ENCODE measurements at places on chromosomes 12 and 14.

GRCh38 chr12:51437431-51437830, 12.8 kb downstream of the SLC4A8 start:
- DNase-seq, result no peak

DNA sequence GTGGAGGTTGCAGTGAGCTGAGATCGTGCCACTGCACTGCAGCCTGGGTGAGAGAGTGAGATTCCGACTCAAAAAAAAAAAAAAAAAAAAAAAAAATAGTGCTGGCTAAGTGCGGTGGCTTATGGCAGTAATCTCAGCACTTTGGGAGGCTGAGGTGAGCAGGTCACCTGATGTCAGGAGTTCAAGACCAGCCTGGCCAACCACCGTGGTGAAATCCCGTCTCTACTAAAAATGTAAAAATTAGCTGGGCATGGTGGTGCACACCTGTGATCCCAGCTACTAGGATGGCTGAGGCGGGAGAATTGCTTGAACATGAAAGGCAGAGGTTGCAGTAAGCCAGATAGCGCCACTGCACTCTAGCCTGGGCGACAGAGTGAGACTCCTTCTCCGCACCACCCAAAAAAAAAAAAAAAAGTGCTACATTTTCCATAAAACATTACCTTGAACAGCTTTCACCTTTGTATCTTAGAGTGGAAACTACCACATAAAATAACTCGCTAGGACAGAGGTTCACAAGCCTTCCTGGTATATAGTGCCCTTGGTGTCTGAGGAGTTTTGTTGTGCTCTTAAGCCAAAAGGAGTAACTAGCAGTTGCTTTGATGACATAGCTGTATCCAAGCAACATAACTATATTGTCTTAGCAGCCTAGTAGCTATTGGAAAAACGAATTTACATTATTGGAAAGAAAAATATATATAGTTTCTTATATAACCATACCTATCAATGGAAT, 11.1 kb downstream of the PTGES3 start:
- DNase-seq, result no peak

GRCh38 chr12:117051380-117051779, 47.8 kb downstream of the TESC start:
- no peak for DNase-seq

- DNase-seq, result no peak
These were observed at the start of gene CLEC14A for GRCh38 chr14:38255673-38256532. TSS of gene CLEC14A (minus strand) at chr14:38256093. CDS start at chr14:38256022, 71 bp downstream.

- DNase-seq, result no peak
These were observed 86.5 kb downstream of the DAAM1 start for GRCh38 chr14:59274991-59275391.

DNA sequence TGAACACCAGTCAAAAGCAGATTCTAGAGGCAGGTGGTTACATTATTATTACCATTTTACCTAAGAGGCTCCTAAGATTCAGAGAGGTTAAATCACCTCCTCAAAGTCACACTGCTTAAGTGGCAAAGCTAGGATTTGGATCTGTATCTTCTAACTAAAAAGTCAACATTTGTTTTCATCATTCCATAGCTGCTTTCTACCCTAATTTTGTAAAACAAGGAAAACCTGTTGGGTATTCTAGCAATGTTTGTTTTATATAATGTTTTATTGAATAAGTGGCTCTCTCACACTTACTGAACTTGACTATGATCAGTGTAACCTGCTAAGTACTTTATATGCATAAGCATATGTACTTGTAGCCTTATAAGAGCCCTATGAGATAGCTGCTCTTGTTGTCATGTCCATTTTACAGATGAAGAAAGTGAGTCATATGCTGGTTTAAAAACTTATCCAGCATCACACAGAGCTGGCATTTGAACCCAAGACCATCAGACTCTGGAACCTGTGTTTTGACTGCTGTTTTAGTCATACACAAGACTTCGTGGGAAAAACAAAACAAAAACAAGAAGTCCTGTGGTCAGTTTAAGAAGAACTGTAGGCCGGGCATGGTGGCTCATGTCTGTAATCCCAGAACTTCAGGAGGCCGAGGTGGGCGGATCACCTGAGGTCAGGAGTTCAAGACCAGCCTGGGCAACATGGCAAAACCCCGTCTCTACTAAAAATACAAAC, 31.7 kb upstream of the EVL start:
- DNase-seq, result no peak

DNA sequence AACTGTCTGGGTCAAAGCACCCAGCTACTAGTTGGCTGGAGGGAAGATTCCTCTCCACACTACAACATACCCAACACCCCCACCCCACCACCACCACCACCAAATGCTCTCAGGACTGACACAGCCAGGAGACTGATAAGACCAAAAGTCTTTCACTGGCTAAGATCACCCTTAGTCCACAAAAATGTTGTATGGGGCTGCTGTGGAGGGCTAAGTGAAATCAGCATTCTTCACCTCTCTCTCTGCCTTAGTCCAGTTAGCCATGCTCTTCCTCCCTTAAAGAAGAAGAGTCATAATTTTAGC, 106.2 kb downstream of the NUAK1 start:
- DNase-seq, result no peak

- no peak for DNase-seq
These were observed 164.9 kb downstream of the DYRK2 start for GRCh38 chr12:67813456-67813904.

DNA sequence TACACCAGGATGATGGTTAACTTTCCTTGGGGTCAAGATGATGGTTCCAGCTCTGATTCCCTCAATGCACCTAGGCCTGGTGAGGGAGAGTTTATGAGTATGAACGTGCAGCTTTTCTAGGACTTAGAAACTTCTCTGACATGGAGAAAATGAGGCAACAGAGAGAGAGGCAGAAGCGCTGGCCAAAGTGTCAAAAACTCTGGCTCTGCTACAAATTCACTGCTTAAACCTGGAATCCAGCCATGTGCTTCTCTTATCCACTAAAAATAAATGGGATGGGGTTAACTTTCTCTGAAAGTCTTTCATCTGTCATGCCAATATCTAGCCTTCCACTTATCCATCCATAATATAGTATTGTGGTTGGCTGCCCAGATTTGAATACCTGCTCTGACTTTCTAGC, 568.7 kb downstream of the MED13L start:
- no peak for DNase-seq

GRCh38 chr14:89767861-89768268, 186.7 kb downstream of the EFCAB11 start:
- peak; percentile 28 for DNase-seq

DNA sequence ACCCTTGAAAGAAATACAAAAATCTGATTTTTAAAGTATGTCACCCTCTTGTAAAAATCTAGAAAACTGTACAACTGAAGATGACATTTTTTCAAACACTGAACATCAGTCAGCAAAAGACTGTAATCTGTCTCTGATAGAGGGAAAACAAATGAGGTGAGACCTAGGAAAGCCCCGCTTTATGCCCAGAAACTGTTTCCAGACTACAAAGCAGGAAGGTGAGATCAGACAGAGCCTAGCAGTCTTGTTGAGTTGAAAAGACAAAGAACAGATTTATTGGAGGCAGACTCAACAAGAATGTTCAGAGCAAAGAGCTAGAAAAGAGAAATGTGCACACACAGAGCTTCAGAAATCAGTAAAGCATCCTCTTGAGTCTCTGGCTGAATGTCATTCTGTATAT, 873.6 kb downstream of the LRFN5 start:
- DNase-seq, result no peak

DNA sequence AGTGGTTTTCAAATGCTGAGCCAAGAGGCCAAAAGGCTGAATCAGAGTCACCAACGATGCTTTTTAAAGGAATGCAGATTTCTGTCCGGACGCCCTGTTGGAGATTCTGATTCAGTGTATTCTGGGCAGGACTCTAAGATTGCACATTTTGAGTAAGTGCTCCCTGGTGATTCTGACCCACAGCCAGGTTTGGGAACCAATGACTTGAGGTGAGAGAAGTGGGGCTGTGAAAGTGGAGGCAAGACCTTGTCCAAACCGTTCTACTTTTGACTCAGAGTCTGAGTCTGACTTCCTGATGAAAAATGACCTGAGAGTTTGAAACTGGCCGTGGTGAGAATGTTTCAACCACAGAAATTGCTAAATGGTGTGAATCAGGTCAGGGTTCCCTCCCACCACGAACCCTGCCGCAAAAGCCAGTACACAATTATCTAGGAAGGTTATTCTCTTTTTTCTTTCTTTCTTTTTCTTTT, 90.2 kb downstream of the NTN4 start:
- no peak for DNase-seq

DNA sequence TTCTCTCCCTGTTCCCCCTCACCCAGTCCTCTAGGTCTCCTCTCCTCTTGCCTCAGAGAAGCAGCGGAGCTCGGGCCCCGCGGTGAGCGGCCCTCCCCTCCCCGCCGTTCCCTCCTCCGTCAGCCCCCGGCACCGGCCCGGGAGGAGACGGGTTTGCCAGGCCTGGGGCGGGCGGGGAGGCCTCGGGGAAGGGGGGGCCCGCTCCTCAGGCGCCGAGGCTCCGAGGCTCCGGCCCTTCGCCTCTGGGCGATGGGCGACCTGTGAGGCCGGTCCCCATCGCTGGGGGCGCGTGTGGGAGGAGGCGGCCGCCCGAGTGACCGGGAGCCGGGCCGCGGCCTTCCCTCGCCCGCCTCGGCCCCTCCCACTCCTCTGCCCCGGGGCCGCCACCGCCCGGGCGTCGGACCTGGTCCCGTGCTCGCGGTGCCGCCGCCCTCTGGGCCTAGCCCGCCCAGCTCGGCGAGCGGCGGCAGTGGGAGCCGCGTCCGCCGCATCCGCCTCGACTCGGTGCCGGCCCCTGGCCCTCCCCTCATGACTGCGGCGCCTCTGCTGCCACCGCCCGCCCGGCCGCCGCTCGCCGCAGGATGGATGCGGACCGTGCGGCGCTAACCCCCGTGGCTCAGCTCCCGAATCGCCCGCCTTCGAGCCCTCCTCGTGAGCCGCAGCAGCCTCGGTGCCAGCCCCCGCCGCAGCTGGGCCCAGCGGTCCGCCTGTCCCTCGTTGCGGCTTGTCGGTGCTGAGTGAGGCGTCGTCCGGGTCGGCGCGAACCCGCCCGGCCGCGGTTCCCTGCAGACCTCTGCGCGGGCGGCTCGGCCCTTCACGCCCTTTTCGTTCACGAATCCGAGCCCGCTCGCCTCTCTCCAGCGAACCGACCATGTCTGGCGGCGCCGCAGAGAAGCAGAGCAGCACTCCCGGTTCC, 574 bp downstream of the WNK1 start:
- DNase-seq, result no peak

GRCh38 chr14:67276131-67276530, 34.9 kb downstream of the PALS1 start:
- no peak for DNase-seq

All from stimulated activated CD8-positive, alpha-beta memory T cell treated with anti-CD3 and anti-CD28 coated beads, Interleukin-2, amount 100 ng/mL, for 1 hour (primary cell).